ENCODE measurements at places on chromosomes 7 and 10.

GRCh38 chr10:49463605-49464004 lies 67.7 kb upstream of the DRGX start:
- no peak for DNase-seq

DNA sequence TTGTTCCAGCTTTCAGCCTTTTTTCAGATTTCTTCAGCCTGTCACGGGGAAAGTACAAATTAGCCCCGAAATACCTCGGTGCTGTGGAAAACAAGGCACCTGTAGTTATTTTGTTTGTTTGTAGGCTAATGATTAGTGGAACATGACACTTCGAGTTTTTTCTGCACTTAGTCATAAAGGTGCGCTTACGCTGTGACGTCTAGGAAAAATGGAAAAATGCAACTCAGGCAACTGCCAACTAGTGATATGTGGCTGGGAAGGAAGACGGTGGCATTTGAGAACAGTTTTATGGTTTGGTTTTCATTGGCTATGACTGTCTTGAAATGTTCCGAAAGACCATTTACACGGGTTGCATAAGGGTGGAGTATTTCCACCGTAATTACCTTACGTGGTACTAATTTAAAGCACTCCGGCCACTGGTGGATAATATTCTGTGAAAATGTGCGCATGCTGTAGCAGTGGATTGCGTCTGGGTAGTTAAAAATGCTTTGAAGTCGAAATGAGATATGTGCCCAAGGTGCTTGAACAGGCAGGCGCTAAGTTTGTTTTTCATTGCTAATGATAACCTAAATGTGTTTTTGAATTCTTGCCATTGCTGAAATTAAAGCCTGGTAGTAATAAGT lies 94.5 kb upstream of the CELF2 start:
- no peak for DNase-seq

- no peak for DNase-seq
These were observed 192.8 kb downstream of the GPAM start for GRCh38 chr10:111990734-111991133.

DNA sequence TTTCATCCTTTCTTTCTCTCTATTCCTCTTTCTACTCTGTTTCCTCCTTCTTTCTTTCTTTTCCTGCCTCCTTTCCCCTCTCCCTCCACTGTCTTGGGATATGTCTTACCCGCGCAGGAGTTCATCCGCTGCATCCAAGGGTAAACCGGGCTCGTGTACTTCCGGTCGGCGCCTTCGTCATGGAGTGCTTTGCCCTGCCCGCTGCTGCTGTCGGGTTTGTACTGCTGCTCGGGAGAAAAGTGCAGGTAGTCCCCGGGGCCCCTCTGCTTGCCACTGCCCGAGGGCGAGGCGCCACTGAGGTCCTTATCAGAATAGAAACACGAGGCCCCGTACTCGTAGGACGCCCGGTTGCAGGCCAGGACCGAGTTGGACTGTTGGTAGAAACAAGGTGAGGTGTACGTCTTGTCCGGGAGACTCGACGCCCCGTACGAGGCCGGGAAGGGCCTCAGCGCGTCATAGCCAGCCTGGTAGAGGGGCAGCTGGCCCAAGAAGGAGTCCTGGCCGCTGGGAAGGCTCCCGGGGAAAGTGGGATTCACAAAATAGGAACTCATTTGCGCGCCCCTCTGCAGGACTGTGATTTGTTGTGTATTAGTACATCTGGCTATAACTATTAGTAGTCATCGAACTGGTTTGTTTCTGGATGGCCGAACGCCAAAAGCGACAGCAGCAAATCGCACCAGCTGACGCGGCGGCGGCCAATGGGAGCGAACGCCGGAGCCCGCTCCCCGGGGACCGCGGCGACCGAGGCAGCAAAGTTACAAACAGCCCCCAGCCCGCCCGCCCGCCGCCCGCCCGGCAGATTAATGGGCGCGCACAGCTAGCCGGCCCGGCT lies at the start of gene HOXA6:
Gene HOXA6 (minus strand): TSS at position 576 of the 832 bp plus-strand sequence. CDS start 25 bp downstream, at position 551.
- DNase-seq = no peak

GRCh38 chr10:37390926-37391325 lies 265.5 kb downstream of the ANKRD30A start:
- no peak for DNase-seq
